ENCODE measurements at places on chromosomes 12 and 14. TPM values are rescaled to one million over a fixed set of nuclear protein-coding genes. Genes with fewer than 3 reads are reported as not detected.

The KRT86 gene
- 0.15 TPM for total RNA-seq

The USP44 gene
- total RNA-seq: 3.0 TPM

The GUCY2C gene
- total RNA-seq: not detected

The OLR1 gene
- not detected for total RNA-seq

The ZNF219 gene
- total RNA-seq: 3.8 TPM

The FOXM1 gene
- 5.2 TPM for total RNA-seq

The LRP1 gene
- total RNA-seq: 5.9 TPM

The AQP2 gene
- not detected for total RNA-seq

The PTPRQ gene
- total RNA-seq: not detected

The PLCZ1 gene
- total RNA-seq: under 0.01 TPM

All from epithelial cell of umbilical artery (primary cell).